Fibroblast of skin of back (primary cell): ENCODE measurements at places on chromosomes 16 and 17.
A peak's percentile ranks its signal among the peaks of the same experiment; 100 is the strongest.

- no peak for DNase-seq
Measured at GRCh38 chr17:22286337-22287041, 594.2 kb downstream of the KCNJ18 start.

- no peak for DNase-seq
Measured at GRCh38 chr16:31471241-31471874, 594 bp upstream of the TGFB1I1 start.

DNA sequence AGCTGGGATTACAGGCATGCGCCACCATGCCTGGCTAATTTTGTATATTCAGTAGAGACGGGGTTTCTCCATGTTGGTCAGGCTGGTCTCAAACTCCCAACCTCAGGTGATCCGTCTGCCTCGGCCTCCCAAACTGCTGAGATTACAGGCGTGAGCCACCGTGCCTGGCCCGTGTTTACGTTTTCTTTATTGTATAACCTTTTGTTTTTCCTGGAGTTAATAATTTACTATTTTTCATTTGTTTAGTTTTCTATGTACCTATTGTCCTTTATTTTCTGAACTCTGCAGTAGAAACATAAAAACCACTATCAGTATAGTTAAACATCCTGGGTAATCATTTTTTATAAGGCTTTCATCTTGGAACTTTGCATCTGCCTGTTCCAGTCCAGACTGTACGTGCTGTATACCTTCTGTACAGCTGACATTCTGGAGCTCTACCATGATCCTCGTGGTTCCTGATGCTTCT lies 73.6 kb downstream of the PPM1E start:
- DNase-seq = no peak

DNA sequence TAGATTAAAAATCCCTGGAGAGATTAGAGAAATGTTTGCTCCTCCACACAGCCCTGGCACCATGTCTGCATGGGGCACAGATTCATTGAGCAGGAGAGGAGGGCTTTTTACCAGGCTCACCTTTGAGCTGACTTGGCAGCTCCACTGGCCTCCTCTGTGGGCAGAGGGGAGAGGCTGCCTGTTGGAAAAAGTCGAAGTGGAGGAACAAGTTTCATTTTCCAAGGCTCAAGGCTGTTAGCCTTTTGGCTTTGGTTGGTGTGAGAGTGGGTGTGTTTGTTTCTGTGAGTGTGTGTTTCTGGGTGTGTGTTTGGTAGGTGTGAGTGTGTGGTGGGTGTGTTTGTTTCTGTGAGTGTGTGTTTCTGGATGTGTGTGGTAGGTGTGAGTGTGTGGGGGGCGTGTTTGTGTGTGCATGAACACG lies 5.6 kb downstream of the TMEM238L start:
- DNase-seq = no peak

DNA sequence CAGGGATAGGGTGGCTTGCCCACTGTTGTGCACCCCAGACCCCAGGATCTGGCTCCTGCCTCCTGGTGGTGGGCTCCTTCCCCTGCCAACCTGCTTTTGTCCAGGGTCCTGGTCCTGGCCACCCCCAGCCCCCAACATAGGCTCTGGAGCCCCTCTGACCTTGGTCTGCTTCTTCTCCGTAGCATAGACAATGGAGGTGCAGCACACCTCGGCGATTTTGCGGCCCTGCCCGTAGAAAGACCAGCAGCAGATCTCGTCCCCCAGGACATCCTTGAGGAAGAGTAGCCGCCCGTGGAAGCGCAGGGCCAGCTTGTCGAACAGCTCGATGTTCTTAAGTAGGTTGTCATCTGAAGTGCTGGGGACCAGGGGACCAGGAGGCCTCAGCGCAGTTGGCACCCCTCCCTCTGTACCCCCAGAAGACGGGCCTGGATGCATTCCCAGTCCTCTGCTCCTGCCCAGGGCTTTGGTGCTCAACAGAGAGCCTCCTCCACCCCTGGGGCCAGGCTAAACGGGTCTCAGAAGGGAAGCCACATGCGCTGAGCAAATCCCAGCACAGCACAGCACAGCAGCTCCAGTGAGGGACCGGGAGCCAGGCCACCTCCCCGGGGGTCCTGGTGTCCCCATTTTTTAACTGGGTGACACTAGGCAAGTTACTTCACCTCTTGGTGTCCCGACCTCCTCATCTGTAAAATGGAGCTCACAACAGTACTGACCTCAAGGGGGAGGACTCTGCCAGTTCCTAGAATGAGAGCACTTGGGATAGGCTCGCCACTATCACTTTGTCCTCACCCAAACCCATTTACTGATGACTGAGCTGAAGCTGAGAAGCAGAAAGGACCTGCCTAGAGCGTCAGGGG lies 10.8 kb downstream of the ASPHD1 start:
- no peak for DNase-seq

DNA sequence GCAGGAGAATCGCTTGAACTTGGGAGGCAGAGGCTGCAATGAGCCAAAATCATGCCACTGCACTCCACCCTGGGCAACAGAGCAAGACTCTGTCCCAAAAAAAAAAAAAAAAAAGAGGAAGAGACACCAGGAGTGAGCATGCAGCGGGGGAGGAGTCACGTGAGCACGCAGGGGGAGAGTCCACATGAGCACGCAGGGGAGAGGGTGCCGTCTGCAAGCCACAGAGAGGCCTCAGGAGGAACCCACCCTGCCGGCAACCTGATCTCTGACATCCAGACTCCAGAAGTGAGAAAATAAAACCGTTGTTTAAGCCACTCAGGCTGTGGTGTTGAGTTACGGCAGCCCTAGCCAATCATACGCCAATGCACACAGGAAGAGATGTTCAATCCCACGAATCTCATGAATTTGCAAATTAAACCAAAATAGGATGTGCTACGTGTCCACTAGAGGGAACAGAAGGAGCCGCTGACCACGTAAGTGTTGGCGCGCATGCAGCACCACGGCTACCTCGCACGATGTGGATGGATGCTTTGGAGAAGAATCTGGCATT lies 42.2 kb downstream of the CCDC57 start:
- no peak for DNase-seq

- peak; percentile 38 for DNase-seq
Measured at GRCh38 chr17:39591958-39592954, 15.5 kb downstream of the NEUROD2 start.

DNA sequence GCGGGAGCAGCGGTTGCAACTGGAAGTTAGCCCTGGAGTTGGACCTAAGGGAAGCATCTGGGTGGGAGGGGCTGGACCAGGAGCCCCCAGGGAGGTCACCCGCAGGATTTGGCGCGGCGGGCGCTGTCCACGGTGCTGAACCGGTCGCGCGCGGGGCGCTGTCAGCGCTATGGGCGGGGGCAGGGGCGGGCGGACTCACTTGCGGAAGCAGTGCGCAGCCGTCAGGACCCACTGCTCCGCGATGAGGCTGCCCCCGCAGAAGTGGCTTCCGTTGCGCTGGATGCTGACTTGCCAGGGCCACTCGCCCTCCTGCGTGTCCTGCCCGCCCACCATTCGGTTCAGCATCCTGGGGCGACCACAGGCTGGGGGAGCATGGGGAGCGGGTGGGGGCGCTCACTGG lies 4.5 kb downstream of the PRSS27 start:
- peak; percentile 50 for DNase-seq

- no peak for DNase-seq
Measured at GRCh38 chr16:23401139-23401538, 51.9 kb downstream of the COG7 start.

- no peak for DNase-seq
Measured at GRCh38 chr16:81804134-81804610, 25.1 kb downstream of the PLCG2 start.

GRCh38 chr16:6571044-6571443 lies 761.6 kb upstream of the RBFOX1 start:
- no peak for DNase-seq

GRCh38 chr16:67277294-67277998 lies 1.9 kb upstream of the PLEKHG4 start:
- peak; percentile 99 for DNase-seq

GRCh38 chr16:15836074-15836473 lies 20.8 kb downstream of the MYH11 start:
- DNase-seq = no peak

- no peak for DNase-seq
Measured at GRCh38 chr17:19939993-19940721, 37.5 kb downstream of the AKAP10 start.

DNA sequence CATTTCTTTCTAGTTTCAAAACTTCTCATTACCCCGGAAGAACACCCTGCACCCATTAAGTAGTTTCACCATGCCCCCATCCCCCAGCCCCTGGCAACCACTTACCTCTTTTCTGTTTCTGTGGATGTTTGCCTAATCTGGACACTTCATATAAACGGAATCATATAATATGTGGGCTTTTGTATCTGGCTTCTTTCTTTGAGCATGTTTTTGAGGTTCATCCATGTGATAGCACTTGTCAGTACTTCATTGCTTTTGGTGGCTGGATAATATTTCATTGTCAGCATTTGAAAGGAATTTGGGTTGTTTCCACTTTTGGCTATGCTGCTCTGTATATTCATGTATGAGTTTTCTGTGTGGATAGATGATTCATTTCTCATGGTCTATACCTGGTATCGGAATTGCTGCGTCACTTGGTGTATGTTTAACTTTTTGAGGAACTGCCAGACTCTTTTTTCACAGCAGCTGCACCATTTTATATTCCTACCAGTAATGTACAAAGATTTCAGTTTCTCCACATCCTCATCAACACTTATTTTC lies 30.0 kb upstream of the SLC5A10 start:
- peak; percentile 26 for DNase-seq

DNA sequence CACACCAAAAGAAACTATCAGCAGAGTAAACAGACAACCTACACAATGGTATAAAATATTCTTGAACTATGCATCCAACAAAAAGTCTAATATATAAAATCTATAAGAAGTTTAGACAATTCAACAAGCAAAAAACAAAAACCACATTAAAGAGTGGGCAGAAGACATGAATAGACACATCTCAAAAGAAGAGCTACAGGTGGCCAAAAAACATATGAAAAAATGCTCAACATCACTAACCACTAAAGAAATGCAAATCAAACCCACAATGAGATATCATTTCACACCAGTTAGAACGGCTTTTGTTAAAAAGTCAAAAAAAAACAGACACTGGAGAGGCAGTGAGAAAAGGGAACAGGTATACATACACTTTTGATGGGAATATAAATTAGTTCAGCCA lies 348.9 kb upstream of the MAF start:
- DNase-seq = no peak

- DNase-seq = peak; percentile 43
Measured at GRCh38 chr16:14559809-14560241, 70.2 kb downstream of the PARN start.

- no peak for DNase-seq
Measured at GRCh38 chr17:57391857-57392471, 135.6 kb downstream of the MSI2 start.

DNA sequence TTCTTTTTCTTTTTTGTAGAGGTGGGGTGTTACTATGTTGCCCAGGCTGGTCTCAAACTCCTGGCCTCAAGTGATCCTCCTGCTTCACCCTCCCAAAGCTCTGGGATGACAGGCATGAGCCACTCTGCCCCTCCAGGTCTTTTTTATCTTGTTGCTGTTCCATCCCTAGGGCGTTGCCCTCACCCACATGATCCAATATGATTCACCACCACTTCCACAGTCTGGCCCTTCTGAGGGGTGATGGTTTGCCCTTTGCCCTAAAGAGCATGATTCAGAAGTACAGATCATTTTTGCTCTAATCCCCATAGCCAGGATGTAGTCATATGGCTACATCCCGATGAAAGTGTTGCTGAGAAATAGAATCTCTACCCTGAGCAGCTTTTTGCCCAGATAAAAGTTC lies 18.8 kb downstream of the STX4 start:
- peak; percentile 95 for DNase-seq

DNA sequence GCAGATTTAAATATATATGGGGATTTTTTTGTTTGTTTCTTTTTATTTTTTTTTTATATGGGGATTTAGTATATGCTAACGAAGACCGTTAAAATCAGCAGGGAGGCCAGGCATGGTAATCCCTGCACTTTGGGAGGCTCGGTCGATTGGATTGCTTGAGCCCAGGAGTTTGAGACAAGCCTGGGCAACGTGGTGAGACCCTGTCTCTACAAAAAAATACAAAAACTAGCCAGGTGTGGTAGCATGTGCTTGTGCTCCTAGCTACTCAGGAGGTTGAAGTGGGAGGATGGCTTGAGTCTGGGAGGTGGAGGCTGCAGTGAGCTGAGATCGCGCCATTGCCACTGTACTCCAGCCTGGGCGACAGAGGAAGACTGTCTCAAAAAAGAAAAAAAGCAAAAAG lies 22.3 kb upstream of the MEIOC start:
- DNase-seq = no peak

DNA sequence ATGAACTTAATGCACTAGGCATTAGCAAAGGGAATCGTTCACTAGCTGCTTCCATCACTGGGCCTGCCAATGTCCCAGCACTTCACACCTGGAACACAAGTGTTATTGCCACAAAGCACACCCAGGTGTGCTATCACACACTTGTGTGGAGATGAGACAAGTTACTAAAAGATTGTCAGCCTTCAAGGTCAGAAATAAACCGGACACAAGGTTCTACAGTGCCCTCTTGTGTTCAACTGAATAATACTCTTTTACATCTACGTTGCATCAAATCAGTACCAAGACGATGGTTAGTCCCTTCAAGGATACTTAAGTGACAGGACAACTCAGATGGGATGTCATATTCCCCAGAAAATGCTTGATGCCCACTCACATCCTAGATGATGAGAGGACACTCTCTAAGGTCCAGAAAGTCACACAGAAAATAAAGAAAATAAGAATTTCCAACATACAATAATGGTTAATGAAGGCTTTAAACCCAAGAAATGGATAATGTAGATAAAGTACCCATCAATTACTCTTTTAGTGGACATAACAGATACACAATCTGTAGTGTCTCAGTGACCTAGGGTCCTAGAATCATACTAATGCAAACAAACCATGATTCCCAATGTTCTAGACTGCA lies 16.4 kb upstream of the GLG1 start:
- peak; percentile 50 for DNase-seq

- DNase-seq = no peak
Measured at GRCh38 chr16:23949630-23950290, 114.0 kb downstream of the PRKCB start.

DNA sequence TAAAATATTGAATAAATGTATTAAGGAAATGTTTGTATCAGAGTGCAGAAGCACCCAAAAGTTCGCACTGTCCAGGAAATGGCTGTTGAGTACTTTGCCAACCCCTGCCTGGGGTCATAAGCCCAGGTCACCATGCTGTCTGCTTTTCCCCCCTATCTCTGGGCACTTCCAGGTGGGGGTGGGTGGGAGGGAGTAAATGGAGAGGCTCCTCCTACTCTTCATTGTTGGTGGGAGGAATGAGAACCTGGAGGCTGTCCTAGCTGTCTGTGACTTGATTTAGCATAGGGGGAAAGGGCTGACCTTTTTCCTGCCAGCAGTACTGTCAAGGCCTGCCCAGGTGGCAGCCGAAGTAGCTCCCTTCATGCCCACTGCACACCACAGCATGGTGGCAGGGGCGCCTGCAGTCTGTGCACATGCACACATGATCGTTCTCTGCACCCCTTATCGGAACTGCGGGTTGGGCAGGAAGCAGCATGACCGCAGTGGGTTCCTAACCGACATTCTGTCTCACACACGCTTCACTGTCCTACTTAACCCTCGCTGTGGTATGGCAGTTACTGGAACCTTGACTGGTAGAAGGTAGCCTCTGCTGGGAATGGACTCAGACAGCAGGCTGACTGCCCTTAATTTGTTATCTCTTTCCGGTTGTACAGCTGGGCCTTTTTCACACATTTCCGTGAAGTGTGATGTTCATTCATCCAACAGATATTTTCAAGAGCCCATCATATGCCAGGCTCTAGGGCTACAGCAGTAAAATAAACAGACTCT lies 41.5 kb downstream of the LDHD start:
- DNase-seq = no peak

- DNase-seq = peak; percentile 87
Measured at GRCh38 chr17:58995247-58995940, 111.3 kb downstream of the TRIM37 start.

GRCh38 chr17:83024218-83024971 lies 55.0 kb upstream of the METRNL start:
- DNase-seq = no peak
